T-helper 22 cell (primary cell): ENCODE measurements at places on chromosomes 3 and 15.

- no peak for DNase-seq
Observed at GRCh38 chr3:71931922-71932321, 147.0 kb upstream of the PROK2 start.

DNA sequence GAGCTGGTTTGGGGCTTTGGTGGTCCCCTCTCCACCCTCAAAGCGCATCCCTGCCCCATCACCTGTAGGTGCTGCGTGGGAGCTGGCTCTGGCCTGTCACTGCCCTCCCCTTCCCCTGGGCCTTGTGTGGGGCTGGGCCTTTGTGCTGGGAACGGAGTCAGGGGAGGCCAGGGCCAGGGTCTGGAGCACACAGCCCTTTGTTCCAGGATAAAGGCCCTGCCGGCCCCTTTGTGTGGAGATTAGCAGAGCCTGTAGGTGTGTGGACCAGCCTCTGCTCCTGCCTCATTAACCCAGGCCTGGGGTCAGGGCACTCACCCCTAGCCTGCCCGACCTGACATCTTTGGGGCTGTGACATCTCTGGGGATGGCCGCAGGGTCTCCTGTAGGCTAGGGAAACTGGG is 8.9 kb downstream of the EPHB3 start:
- no peak for DNase-seq

GRCh38 chr3:58898513-58898912 is 151.3 kb downstream of the CFAP20DC start:
- DNase-seq: no peak

DNA sequence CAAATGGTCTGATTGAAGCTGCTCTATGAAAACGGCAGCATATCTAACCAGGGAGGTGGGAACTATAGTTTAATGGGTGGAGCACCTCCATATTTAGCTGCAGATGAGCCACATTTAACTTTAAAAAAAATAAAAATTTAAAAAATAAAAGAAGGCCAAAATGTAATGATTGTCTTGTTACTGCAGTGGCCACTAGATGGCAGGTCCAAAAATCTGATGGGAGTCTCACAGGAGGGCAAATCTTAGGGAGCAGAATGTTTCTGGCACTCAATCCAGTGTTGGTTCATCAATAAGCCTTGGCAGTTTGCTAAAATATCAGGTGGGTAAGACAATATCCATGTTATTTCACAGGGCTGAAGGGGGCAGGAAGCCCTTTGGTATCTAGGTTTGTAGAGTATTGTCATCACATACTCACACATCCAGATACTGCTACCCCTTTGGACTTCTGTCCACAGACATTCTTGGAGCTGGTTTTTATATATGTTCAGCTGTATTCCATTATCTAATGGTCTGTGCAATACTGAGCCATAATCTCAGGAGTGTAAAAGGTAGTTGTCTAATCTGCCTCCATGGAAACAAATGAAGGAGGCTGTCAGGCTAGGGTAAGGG is 233.3 kb downstream of the TIGIT start:
- DNase-seq: no peak

GRCh38 chr3:160735826-160736225 is 20.2 kb upstream of the PPM1L start:
- no peak for DNase-seq

- no peak for DNase-seq
Observed at GRCh38 chr3:136545664-136546268, 206.4 kb downstream of the STAG1 start.

DNA sequence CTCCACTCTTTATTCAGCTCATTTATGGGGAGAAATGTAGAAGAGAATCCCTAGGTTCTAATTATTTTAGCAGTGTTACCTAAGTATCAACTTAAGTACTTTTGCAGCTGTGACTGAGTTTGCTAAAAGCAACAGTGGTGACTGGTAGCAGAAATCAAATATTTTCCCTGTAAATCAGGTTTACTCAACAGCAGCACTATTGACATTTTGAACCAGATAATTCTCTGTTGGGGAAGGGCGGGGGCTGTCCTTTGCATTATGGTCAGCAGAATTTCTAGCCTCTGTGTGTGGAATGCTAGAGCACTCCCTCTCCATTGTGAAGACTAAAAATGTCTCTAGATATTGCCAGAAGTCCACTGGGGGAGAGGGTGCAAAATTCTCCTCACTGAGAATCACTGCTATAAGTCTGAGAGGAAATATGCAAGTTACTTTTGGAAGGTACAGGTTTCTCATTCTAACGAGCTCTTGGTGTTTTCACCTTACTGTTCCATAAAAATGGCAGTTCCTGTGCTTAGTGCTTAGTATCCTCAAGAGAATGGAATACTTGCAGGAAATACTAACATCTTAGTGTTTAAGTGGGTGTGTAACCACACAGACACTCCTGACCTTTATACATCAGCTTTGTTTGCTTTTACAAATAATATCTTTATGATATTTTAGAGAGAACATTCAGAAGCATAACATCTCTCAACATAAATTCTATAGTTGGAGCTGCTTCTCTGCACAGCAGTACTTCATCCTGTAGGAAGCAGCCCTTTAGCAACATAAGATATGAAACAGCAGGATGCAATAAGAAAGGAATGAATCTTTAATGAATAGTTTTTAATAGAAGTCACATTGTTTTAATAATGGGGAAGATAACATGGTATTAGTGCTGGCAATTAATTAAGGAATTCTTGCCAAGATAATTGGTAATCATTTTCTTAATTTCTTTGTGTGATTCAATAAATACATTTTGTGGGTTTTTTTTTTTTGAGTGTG is 246.5 kb upstream of the GOLIM4 start:
- no peak for DNase-seq

DNA sequence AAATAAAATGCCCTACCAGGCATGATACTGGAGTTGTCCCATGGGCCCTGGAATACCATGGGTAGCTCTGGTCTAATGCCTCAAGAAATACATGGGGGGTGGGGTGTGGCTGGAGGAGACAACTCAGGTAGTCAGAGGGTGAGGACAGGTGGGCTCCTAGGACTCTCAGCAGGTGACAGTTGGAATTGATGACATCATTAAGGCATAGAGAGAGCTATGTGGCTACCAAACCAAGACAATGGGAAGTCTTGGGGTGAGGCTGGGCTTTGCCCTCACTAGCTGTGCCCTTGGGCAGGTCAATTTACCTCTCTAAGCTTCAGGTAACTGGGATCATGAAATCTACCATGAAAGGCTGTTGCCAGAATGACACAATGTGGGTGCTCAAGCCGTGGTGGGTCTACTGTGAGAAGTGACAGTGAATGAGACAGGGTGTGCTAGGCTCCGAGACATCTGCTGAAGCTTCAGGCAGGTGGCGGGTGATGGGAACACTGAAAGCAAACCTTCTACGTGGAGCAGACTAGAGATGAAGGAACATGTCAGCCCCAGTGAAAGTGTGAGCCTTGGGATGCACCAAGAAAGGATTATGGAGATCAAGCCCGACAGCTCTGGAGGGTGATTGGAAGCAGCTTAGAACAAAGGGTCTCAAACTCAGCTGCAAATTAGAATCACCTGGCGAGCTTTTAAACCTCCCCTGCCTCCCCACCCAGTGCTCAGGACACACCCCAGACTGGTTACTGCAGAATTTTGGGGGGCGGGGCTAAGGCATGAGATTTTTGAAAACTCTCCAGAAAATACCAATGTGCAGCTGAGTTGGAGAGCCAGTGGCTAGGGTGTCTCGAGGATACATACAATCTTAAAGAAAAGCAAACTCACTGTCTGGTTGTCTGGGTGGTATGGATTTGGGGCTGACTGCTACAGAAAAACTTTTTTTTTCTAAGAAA is 21.5 kb downstream of the SLC6A20 start:
- DNase-seq: no peak

GRCh38 chr3:186589856-186590579 is 19.5 kb downstream of the DNAJB11 start:
- DNase-seq: no peak

DNA sequence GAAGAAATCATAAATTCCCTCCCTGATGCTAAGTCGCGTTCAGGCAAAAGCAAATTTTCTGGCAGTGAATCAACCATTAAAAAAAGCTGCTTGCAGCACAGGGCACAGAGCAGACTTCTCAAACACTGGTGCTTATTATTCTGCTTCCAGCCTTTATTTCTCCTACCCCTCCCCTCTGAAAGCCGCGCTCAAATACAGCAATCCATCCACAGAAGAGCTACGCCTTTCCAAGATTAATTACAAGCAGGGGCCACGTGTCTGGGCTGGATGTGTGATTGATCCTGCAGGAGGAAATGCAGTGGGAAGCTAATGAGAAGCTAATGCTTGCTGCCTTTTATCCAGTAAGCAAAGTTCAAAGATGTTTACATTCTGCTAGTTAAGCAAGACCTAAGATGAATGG is 134.9 kb upstream of the TOPAZ1 start:
- no peak for DNase-seq

DNA sequence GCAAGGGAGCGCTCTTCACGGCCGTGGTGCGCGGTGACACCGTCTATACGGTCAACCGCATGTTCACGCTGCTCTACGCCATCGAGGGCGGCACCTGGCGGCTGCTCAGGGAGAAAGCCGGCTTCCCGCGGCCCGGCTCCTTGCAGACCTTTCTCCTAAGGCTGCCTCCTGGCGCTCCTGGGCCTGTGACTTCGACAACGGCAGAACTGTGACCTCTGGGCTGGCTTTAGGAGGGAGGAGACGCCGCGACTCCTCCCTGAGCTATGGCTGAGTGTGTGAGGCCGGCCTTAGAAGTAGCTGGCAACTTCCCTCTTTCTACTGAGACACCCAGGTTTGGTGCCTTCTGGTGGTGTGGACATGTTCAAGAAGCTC is 1.4 kb downstream of the KBTBD13 start:
- no peak for DNase-seq

- DNase-seq: no peak
Observed at GRCh38 chr15:67819636-67820035, 5.7 kb upstream of the SKOR1 start.

DNA sequence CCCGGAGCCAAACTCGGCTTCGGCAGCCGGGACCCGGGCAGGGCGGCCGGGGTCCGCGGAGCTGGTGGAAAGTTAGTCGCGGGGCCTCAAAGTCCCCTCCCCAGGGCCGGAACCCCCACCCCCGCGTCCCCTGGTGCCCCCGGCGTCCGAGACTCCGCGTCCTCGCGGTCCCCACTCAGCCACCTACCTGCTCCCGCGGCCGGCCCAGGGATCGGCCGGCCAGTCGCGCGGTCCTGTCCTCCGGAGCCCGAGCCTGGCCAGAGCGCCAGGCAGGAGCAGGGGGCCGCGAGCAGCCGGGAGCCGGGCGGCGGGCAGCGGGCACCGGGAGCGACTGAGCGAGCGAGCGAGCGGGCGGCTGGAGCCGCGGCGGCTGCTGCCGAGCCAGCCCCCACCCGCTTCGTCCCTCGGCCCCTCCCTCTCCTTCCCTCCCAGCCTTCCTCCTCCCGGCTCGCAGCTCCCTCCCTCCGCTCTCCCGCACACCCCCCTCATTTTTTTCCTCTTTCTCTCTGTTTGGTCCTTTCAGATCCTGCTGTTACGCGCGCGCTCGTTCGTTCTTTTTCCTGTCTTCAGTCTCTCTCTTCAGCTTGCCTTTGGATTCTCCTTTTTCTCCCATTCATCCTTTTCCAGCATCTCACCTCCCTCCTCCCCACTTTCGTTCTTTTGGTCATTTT is at the start of gene MEGF11:
MEGF11 (minus strand) TSS at position 333 of the 671 bp plus-strand sequence. CDS start 125,347 bp downstream, outside the sequence.
- DNase-seq: no peak

DNA sequence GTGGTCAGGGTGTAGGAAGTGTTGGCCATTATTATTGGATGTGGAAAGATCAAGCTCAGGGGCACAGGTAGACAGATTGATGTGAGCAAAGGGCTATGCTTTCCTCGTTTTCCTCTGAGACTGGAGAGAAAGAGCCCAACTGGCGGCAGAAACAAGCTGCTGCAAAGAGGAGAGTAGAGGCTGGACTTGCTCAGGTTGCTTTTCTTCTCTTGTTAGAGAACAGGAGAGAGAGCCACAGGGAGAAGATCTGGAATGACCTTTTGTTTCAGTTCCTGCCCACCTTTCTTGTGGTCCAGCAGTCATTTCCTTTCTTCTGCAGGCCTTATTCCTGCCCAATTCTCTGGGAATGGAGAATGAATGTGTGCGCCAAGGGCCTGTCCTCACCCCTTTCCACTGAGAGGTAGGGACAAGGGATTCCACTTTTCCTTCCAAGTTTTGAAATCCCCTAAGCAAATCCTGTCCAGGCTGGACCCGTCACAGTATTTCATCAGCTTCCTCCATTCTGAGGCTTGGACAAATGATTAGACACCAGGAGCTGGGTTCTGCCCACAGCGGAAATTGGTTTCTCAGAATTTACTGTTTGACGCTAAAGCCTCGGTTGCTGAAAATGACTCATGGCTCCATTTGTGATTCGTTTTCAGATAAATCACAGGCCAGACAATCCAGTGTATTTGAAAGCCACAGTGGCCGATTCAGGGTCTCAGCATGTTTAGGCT is 16.1 kb downstream of the ZNF80 start:
- DNase-seq: peak; percentile 43

DNA sequence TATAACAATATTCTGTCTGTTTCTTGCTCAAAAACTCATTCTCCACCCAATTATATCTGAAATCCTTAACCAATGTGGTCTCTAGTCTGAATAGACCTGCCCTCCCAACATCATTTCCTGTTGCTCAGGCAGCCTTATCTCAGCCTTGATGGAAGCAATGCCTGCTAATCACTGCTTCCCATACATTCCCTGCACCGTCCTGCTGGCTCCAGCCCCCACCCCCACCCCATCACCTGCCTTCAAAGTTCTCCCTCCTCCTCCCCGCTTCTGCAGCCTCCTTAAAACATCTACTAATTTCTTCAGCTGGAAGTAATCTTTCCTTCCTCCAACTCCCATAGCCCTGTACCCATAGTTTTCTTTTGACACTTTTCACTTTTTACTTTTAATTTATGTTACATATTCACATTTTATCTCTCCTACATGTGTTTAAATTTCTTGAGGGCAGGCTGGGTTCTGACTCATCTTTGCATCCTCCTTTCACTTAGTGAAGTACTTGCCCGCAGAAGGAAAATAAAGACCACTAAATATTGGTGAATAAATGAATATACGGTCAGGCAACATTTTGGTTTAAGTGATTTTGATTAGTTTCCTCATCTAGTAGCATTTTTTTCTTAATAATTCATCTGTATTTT is 98.2 kb downstream of the MEIS2 start:
- DNase-seq: no peak

DNA sequence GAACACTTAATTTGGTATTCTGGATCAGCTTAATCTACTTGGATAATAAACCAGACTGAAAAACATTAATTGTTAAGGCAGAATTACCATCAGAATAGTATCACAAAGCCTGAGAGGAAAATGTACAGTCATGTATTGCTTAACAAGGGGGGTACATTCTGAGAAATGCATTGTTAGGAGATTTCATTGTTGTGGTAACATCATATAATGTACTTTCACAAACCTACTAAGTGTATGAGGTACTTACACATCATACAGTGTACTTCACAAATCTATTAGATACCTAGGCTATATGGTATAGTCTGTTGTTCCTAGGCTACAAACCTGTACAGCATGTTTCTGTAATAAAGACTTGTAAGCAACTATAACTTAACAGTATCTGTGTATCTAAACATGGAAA is 68.2 kb downstream of the NBEAL2 start:
- no peak for DNase-seq
